ENCODE measurements at places on chromosomes 2 and 18.

- no peak for DNase-seq
Observed at GRCh38 chr18:24427484-24427883, 1.0 kb downstream of the IMPACT start.

DNA sequence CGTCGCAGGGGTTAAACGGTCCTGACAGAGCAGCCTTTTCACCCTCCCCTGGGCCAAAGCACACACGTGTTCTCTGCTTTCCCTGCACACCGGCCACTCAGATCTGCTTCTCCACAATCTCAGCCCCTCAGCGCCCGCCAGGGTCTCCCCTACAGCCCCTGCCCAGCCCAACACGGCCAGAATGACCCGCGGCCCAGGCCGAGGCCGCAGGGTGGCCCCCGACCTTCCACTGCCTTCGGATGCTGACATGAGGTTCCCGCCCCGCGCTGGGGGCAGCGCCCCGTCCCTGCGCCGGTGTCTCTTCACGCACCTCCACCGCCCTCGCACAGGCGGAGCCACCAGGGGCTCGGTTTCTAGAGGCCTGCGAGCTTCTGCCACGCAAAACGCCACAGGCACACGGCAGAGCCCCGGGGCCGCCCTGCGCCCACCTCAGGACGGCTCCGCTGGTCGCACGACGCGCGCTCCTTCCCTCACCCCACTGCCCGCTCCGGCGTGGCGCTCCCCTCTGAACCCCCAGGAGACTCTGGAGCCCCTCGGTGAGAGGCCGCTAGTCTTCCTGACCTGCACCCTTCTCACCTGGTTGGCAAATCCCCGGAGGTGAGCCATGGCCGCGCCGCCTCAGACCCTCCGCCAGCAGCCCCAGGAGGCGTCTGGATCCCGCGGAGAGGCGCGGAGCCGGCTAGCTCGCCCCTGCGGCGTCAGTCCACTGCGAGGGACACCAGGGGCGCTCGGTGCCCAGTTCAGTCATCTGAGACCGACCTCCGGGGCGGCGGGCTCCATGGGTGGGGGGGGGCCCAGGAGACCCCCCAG, 749 bp downstream of the STK25 start:
- DNase-seq, result no peak

- no peak for DNase-seq
Observed at GRCh38 chr2:74759986-74760385, 73.9 kb upstream of the HK2 start.

- peak; percentile 86 for DNase-seq
Observed at GRCh38 chr2:237291138-237291792, 122.7 kb downstream of the COL6A3 start.

DNA sequence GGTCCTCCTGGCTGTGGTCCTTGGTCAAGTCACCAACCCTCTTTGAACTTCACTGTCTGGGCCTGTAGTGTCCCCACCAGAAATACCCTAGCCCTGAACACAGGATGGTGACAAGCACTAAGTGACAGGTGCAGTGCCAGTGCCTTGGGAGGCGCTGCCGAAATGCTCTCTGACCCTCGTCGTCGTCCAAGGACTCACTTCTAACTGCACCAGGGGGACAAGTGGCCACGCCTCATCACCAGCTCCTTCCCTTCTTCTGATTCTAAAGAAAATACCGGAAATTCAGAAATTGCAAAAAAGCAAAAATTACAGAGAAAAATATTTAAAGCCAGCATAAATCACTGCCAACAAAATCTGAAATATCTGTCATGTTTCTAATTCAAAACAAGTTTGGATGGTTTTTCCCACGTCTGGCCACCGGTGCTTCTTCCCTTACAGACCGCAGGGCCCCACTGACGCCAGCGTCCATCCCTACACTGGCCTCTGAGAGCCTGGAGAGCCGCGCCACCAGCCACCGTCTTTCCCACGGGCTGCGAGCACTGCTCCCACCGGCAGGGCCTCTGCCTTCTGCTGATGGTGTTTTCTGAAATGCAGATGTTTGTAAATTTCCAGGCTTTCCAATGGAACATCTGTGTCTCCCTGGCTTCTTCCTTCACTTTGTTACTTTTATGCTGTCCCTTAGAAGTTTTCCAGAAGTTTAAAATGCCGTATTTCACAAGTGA, 37.4 kb upstream of the GPC1 start:
- no peak for DNase-seq

DNA sequence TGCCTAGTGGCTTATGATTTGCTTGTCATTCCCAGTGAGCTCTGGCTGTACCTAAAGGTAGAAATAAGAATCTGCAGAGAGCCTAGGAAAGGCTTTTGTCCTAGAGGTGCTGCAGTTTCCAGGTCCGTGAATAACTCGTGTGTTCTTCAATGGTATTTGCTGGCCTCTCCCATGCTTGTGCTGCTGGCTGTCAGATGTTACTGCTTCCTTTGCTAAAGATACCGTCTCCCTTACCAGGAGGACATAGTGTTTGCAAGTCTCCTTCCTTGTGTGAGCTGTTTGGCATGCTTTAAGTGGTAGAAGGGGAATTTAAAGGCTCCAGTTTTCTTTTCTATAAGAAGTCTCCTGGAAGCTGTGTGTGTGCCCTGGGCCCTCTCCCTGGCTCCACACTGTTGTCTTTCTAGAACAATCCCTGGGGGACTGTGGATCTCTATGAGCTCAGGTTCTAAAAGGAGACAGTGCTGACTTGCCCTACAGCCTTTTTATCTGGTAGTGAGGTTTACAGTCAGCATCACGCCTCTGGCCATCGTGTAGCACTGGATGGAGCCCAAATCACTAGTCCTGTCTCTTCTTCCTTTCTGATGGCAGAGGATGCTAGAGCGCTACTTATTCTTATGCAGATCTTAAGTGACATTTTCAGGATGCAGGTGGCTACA, 65.8 kb downstream of the RNF144A start:
- DNase-seq, result no peak

GRCh38 chr2:30208453-30208852, 22.9 kb upstream of the LBH start:
- DNase-seq, result no peak

- DNase-seq, result no peak
Observed at GRCh38 chr2:190526105-190526750, 8.3 kb downstream of the NEMP2 start.

DNA sequence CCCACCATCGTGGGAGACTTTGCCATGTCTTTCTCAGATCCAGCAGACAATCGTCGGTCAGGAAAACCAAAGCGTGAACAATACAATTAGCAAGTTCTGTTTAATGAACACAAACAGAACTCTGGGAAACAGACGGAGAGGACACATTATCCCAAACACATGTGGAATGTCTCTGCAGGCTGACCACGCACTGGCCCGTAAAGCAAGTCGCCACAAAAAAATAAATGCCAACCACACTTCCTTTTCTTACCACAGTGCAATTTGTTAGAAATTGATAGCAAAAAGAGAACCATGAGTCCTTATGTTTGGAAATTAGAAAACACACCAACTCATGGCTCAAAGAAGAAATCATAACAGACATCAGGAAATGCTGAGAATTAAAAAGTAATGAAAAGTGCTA, 210.9 kb downstream of the TWIST2 start:
- no peak for DNase-seq

- no peak for DNase-seq
Observed at GRCh38 chr2:203783496-203784203, 77.2 kb downstream of the CD28 start.

GRCh38 chr2:165462443-165462842, 7.1 kb upstream of the CSRNP3 start:
- peak; percentile 84 for DNase-seq

- no peak for DNase-seq
Observed at GRCh38 chr2:8067784-8068336, 614.0 kb upstream of the ID2 start.

DNA sequence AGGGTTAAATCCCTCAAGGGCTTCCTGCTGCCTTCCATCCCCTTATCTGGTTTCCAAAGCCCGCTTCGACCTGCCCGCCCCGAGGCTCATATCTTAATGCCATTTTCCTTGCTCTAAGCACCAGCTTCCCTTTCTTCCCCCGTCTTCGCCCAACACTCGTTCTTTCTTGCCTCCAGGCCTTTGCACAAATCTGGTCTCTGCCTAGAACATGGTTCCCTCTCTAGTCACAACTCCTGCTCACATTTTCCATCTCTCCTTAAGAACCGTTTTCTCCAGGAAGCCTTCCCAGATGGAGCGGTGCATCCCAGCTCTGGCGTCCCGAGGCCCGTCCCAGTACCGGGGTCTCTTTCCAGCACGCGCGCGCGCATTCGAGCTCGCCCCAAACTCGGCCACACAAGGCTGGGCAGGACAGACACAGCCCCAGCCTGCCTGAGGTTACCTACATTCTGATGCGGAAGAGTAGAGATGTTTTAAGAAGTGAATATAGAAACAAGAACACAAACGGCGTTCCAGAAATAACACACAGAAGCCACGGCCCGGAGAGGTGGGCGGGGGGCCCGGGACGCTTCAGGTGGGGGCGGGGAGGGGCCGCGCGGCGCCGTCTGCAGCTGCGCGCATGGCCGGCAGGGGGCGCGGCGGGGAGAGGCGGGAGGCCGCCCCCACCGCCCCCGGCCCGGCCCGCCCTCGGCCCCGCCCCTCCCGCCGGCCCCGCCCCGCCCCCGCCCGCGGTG, at the start of gene DGKD:
Gene DGKD, plus strand, starts transcription at position 726 of the 731 bp plus-strand sequence. CDS start 25 bp downstream, outside the sequence.
- DNase-seq, result no peak

DNA sequence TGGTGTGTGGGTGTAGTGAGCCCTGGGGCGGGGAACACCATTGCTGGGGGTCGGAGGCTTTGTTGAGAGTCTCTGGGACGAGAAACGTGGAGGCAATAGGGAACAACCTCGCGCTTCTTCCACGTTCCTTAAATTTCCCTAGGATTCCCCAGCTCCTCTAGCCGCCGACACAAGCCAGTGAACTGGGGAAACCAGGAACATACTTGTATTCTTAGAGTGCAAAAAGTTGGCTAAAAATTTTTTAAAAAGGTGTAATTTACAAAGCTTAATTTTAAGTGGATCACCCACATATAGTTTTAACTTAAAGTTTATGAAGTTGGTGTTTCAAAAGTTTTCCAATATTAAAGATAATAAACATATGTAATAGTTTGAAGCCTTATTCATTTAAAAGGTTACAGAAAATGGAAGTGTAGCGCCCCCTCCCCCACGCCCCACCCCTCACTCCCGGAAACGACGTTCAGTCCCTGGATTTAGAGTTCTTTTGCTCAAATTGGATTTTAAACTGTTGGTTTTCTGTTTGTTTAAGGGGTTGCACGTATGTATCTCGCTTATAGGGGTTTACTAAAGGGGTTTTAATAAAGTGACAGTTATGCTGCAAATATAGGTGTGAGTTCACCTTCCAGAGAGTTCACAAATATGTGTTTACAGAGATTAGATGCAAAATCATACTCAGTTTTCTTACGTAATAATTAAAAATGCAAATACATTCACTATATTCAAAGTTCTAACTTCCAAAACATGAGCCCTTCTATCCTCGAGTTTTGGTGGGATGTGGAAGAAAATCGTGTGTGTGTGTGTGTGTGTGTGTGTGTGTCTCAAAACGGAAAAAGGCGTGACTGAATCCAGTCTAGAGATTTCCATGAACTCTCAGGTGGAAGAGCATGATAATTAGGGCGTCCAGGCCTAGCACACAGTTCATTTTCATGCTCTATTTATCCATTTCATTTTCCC, 872 bp downstream of the DSG2 start:
- no peak for DNase-seq

- no peak for DNase-seq
Observed at GRCh38 chr2:63613391-63613901, 24.7 kb downstream of the MDH1 start.

DNA sequence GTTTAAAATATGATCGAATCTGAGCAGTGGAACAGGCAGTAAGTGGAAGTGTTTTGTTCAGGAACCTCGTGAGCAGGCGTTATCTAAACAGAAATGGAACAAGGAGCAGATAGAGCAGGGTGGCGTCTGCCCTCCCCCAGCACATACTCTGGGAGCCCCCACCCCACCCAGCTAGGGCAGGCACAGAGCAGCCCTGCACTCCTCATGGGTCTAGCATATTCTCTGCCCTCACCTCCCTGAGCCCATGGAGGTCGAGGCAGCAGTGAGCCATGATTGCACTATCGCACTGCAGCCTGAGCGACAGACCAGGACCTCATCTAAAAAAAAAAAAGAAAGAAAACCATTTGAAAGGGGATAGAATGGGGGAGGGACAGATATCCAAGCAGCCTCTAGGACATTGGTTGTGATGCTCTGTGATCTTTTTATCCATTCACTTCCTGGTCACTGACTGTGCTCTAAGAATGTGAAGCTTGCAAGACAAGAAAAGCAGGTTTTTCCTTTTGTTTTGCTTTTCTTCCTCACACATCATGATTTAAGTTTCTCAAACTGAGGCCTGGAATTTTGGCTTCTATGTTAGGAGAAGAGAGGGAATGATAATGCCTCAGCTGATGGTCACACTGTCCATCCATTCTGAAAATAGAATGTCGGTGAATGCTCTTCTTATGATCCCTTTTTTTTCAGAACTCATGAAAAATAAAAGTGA, 3.1 kb downstream of the MLPH start:
- DNase-seq, result no peak

GRCh38 chr18:3827236-3827845, 377.4 kb downstream of the TGIF1 start:
- DNase-seq, result no peak

GRCh38 chr18:44495151-44495550, 185.5 kb upstream of the SETBP1 start:
- no peak for DNase-seq

GRCh38 chr2:178899656-178900055, 92.4 kb upstream of the TTN start:
- DNase-seq, result no peak

DNA sequence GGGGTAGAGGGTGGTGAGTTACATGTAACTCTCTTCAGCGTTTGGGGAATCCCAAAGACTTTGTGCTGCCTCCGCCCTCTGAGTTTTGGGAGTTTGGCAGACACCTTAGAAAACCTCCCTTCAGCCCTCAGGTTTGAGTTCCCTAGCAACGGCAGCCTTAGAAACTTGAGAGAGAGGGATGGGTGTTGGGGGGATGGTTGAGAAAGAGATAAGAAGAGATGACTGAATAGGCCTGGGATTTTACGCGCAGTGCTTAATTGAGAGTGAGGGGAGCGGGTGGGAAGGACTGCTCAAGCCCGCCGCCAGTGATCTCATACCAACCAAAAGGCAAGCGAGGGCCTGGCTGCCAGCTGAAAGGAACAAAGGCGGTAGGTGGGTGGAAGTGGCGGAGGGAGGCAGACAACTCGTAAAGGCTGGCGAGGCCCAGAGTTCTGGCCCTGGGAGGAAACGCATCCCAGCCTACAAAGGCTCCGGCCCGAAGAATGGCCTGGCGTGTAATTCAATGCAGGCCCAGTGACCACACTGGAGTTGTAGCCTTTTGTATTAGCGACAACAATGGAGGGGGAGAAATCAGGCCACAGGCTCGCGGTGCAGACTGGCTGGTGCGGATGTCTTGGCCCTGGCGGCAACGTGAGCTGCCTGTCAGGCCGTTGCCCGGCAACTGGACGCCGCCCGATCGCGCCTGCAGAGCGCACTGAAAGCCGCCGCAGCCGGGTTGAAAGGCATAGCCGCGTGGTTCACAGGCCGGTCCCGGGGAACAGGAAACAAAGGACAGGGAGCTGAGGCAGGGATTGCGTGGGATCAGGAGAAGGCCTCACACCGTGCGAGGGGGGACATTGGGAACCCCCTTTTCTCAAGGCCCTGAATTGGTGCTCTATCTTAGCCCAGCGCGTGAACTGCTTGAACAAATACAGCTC, 39.9 kb upstream of the DARS1 start:
- peak; percentile 80 for DNase-seq
